ENCODE measurements at places on chromosomes 4 and X. TPM values are rescaled to one million over a fixed set of nuclear protein-coding genes. Genes with fewer than 3 reads are reported as not detected.

GAGE12J gene
- not detected for total RNA-seq

CTSO gene
- 17.4 TPM for total RNA-seq

CNGA1 gene
- not detected for total RNA-seq

TCEAL2 gene
- not detected for total RNA-seq

HELT gene
- total RNA-seq = not detected

TMEM271 gene
- total RNA-seq = not detected

MAGEB1 gene
- not detected for total RNA-seq

KLHL4 gene
- total RNA-seq = 5.0 TPM

EGFL6 gene
- 0.27 TPM for total RNA-seq

VEGFD gene
- 1.6 TPM for total RNA-seq

CYBB gene
- not detected for total RNA-seq

DGKK gene
- not detected for total RNA-seq

LRAT gene
- 0.57 TPM for total RNA-seq

SPIN2A gene
- total RNA-seq = not detected

SLITRK4 gene
- 8.3 TPM for total RNA-seq

TMEM31 gene
- not detected for total RNA-seq

NXF2 gene
- total RNA-seq = not detected

CPZ gene
- 7.0 TPM for total RNA-seq

MTTP gene
- 0.25 TPM for total RNA-seq

FABP2 gene
- total RNA-seq = not detected

PPARGC1A gene
- total RNA-seq = 0.81 TPM

GABRA4 gene
- not detected for total RNA-seq

PAK3 gene
- 0.90 TPM for total RNA-seq

ADH4 gene
- total RNA-seq = not detected

HTN1 gene
- total RNA-seq = not detected

SLC6A14 gene
- total RNA-seq = not detected

SSX3 gene
- not detected for total RNA-seq

GPR50 gene
- not detected for total RNA-seq

GPM6B gene
- total RNA-seq = 0.57 TPM

GPRIN3 gene
- total RNA-seq = 0.49 TPM

UBE2D3 gene
- total RNA-seq = 247 TPM

NUDT10 gene
- 0.63 TPM for total RNA-seq

MAGEA1 gene
- not detected for total RNA-seq

XG gene
- total RNA-seq = 13.8 TPM

ZBED1 gene
- 25.3 TPM for total RNA-seq

EXOC1L gene
- total RNA-seq = not detected

VCX gene
- total RNA-seq = not detected

CENPVL3 gene
- not detected for total RNA-seq

ATP1B4 gene
- total RNA-seq = not detected

STPG2 gene
- total RNA-seq = 0.18 TPM
